ENCODE measurements at places on chromosomes 11 and 22. TPM values are rescaled to one million over a fixed set of nuclear protein-coding genes. Genes with fewer than 3 reads are reported as not detected.

GRCh38 chr11:103842795-103843194 lies 193.6 kb upstream of the DDI1 start:
- no peak for DNase-seq

DNA sequence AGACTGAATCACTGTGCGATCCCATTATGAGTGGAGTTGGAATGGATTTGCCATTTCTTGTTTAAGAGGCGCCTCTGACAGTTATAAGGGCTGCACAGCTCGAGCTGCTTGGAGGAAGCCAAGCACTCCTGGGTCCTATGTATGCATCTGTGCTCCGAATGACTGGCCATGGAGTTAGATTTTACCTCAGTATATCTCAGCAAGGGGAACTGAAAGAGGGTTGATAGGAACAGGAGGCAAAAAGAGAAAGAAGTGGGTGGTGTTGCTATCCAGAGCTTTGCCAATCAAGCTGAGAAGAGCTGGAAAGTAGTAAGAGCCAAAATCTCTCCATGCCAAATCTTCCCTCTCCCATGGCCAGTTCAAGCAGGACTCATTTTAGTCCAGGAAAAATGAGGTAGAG lies 632.0 kb upstream of the KIRREL3 start:
- DNase-seq = no peak

- no peak for DNase-seq
Observed at GRCh38 chr11:134536677-134537076, 124.6 kb upstream of the B3GAT1 start.

DNA sequence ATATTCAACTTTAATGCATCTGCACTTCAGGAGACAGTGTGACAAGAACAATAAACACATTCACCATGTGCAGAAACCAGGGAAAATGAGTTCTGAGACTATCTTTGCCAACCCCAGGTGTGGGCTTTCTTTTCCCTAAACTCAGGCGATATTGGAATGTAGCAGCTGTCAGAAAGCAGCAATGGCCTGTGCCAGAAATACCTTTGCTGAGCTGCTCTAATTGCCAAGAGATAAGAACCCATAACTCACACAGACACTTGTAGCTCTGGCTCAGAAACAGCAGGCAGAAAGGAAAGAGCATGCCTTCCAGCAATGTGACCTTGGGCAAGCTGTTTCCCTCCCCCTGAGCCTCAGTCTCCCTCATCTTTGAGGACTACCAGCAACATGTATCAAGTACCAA lies 77.6 kb downstream of the PLEKHA7 start:
- DNase-seq = peak; percentile 25

PNPLA3 gene
- 1.5 TPM for total RNA-seq
